ENCODE measurements at places on chromosomes 5 and 9.

GRCh38 chr9:124412228-124412575 lies 3.0 kb downstream of the PSMB7 start:
- DNase-seq: no peak

GRCh38 chr9:92804727-92805126 lies 40.1 kb upstream of the BICD2 start:
- DNase-seq: no peak

- no peak for DNase-seq
These were observed 18.0 kb downstream of the AQP3 start for GRCh38 chr9:33429256-33429985.

GRCh38 chr9:86022687-86023266 lies 76.6 kb downstream of the GOLM1 start:
- no peak for DNase-seq

DNA sequence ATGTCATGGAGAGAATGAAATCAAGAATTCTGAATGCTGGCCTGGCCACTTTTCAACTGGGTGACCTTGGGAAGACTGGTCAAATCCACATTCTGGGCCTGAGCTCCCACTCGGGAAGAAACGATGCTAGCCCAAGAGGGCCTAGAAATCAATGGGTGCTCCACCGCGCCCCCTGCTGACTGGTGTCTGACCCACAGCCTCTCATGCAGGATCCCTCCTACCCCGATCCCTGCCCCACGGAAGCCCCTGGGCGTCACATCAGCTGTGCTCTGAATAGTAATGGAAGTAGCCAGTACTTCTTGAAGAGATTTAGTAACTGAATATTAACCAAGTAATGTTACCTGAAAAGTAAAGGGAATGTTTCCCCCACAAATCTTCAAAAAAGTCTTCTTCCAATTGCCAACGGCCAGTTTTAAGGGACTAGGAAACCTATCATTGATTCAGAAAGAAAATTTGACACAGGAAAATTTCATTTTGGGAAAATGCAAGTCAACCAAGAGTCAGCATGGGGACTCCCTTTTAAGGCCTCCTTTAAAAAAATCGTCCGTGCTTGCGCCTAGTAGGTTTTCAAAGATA lies 43.9 kb downstream of the CRB2 start:
- no peak for DNase-seq

DNA sequence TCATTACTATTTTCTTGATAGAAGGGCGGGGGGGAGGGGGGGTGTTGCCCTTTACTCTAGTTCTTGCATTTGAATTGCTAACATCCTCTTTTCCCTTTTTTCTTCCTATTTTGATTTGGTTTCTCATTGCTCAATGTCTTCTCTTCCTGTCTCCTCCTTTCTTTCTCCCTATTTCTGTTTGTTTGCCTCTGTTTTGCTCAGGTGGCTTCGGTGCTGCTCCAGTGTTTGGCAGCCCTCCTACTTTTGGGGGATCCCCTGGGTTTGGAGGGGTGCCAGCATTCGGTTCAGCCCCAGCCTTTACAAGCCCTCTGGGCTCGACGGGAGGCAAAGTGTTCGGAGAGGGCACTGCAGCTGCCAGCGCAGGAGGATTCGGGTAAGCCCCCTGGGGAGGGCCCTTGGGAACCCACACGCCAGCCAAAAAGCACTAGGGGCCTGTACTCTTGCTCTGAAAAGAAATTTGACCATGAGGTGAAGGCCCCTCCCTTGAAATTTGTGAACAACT lies 48.3 kb downstream of the FAM78A start:
- no peak for DNase-seq

DNA sequence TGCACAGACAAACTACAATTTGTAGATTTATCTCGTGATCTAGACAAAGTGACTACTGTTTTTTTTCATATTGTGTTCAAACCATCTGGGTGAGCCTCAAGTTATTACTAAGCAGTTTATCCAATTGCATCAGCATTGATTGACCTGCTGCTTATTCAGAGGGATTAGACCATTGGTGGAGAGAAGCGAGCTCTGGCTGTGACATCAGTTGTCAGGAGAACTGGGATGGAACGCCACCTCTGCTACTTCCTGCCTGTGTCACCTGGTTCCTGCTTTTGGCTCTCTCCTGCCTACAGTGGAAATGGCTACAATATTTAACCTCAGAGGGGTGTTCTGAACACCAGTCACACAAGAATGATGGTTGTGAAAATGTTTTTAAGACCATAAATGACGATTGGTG lies 12.1 kb downstream of the NR4A3 start:
- DNase-seq: no peak

- DNase-seq: no peak
These were observed 731.8 kb downstream of the SEMA5A start for GRCh38 chr5:8814105-8814504.

GRCh38 chr5:146399481-146399880 lies 47.7 kb upstream of the TCERG1 start:
- no peak for DNase-seq

DNA sequence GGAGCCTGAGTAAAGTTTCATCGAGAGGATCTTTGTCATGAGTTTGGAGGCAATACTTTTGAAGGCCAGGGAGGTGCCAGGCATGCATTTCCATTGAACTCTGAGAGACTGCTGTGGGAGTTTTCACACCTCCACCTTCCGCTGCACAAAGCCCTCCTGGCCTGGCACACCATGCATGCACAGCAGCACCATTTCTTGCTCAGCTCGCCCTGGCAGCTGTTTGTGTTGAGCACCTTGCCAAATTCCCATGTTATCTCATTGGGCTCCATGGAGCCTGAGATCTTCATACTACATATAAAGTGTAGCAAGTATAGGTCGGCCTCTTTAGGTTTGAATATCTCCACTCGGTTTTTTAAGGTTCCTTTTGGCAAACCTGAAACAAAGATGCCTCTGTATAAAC lies 125.7 kb upstream of the CLINT1 start:
- DNase-seq: no peak

GRCh38 chr5:12845549-12846159 lies 941.4 kb upstream of the CTNND2 start:
- DNase-seq: no peak

DNA sequence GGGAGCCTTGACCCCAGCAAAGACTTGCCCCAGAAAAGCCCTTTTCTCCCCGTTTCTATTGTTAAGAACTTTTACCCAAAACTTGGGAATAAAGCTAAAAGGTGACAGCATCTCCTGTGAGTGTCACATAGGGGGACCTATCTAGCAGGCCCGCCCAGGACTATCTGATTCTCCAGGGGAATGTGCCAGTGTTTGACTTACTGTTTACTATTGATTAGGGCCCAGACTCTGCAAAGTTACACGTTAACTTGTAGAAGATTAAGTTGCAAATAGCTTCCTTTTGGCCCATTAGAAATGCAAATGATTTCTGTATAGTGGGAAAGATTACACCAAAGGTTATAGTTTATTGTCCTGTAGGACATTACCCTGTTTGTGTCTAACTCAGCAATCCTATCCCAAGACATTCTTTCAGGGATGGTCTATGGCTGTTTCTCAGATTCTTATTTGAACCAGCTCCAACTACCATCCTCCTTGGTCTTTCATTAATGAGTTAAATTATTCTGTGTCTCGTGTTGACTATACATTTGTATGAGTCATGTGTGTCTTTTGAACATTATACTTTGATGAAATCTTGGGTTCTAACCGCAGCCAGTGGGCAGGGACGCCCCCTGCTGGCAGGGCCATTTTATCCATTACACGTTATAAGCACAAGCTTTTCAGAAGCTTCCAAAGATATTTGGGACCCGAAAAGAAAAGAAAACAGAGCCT lies 60.7 kb downstream of the HRH2 start:
- DNase-seq: no peak

GRCh38 chr5:37005946-37006540 lies 129.5 kb downstream of the NIPBL start:
- no peak for DNase-seq

All from right forelimb (tissue), 1 donor.